T-helper 2 cell treated with Interferon-gamma antibody and Interleukin-4, amounts not matched to agents 5 μg/mL and 100 μg/mL, for 36 hours (primary cell): ENCODE measurements at places on chromosomes 7 and 10.

DNA sequence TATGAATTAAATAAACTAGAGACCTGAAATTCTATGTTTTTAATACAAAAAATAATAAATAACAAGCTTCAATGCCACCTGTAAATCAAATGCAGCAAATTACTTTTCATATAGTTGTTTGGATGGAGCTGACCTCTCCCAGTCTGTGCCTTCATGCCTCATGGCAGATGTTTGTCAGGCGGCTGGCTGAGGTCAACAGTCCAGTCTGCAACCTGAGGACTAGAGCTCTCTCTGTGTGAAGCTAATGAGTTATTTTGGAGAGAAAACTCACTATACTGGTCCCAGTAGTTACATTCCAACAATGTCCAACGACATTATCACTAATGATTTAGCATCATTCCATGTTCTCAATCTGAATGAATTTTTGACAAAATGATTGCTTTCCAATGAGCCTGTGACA lies 746.2 kb upstream of the POM121L12 start:
- DNase-seq = no peak

- no peak for DNase-seq
These were observed 559 bp upstream of the STEAP2 start for GRCh38 chr7:90210981-90211380.

GRCh38 chr10:110672580-110672919 lies 28.4 kb downstream of the RBM20 start:
- DNase-seq = no peak

GRCh38 chr10:95236068-95236903 lies 42.2 kb downstream of the ACSM6 start:
- DNase-seq = peak; percentile 54

DNA sequence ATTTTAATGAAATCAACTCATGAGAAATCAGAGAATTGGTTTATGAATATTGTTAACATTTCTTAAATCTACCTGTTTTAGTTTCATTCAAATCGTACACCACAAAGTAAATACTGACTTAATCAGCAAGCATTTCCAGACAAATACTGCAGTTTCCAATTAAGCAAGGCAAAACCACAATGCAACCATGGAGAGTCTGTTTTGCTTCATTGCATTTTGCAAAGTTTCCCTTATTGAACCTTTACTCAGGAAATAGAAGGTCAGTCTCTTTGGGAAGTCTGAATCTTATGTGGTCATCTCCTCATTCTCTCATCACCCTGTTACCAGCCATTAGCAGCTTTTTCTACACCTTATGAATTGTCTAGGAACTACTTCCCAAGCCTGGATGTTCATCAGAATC lies 400.5 kb downstream of the IPMK start:
- no peak for DNase-seq

GRCh38 chr10:101002456-101002855 lies 2.8 kb downstream of the LZTS2 start:
- no peak for DNase-seq

GRCh38 chr10:100982916-100983830 lies 4.1 kb downstream of the MRPL43 start:
- DNase-seq = no peak

GRCh38 chr7:138382862-138383565 lies 77.0 kb upstream of the TRIM24 start:
- DNase-seq = no peak

- DNase-seq = no peak
These were observed 15.6 kb downstream of the CUBN start for GRCh38 chr10:17113889-17114540.

DNA sequence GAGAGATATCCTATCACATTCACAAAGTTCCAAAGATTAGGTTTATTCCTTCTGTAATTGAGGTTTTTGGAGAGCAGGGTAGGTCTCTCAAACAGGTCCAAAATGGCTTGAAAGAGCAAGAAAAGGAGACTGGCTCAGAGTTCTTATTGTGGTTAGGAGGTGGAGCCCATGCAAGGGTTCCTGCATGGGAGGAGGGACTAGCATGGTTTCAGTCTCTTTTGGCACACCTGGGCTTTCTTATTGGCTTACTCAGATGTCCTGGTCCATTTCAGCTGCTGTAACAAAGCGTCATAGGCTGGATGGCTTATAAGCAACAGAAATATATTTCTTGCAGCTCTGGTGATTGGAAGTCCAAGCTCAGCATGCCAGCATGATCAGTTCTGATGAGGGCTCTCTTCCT lies 493.1 kb downstream of the REEP3 start:
- no peak for DNase-seq

GRCh38 chr10:97089209-97089870 lies 96.4 kb downstream of the SLIT1 start:
- DNase-seq = no peak

GRCh38 chr10:42754155-42755027 lies 28.2 kb upstream of the BMS1 start:
- peak; percentile 5 for DNase-seq

DNA sequence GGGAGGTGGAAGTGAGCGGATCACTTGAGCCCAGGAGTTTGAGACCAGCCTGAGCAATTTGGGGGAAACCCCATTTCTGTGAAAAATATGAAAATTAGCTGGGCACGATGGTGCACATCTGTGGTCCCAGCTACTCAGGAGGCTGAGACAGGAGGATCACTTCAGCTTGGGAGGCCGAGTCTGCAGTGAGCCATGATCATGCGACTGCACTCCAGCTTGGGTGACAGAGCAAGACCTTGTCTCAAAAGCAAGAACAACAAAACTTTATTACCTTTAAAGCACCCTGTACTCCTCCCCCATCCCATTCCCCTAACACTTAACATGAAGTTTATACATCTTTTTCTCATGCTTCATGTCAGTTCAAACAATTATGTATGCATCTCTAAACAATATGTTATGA lies 1.3 kb upstream of the TMEM248 start:
- no peak for DNase-seq

DNA sequence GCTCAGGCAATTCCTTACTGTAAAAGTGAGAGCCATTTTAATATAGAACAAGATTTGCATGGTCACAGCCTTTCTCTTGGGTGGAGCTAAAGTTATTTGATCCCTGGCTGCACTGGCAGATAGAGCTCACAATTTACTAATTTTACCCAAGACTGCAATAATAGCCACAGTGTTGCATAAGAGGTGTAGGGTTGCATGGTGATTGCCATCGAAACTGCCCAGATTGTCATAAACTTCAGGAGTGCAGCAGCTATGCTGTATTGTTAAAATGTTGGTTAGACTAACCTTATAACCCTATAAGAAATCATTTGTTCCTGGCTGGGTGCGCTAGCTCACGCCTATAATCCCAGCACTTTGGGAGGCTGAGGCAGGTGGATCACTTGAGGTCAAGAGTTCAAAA lies 50.0 kb downstream of the VCL start:
- DNase-seq = no peak

GRCh38 chr7:101666293-101666692 lies 37.2 kb upstream of the MYL10 start:
- DNase-seq = no peak

DNA sequence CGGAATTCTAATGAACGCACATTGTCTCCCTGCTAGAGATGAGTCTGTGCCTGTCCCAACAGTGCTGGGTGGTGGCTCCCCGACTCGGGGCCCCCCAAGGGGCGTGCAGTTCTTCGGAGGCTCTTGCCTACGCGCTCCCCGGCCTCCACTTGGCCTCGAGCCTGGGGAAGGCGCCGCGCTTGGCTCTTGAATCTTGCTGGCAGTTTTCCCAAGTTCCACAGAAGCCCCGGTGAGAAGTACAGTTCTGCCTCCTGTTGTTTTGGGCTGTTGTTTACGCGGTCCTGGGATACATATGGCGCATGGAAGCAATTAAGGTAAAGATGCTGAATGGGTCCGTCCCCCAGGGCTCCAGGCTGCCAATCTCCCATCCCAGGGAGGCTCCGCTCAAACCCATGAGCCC lies 32.6 kb upstream of the UNCX start:
- DNase-seq = no peak

- DNase-seq = no peak
These were observed 101.0 kb downstream of the DIP2C start for GRCh38 chr10:588246-589165.

DNA sequence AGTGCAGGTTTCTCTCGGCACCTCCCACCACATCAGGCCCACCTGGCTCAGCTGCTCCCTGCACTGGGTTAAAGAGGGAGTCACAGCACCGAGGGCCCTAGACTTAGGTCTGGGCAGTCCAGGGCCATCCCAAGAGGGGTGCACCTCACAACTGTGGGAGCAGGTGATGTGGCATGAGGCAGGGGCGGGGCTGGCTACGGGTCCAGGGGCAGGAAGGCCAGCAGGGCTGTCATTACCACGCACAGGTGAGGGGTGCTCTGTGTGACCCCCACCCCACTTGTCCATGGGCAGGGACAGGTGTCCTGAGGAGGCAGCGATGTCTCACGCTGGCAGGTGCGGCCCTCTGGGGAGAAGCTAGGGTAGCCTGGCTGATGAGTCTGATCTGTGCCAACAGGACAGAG lies 40.5 kb upstream of the DPYSL4 start:
- DNase-seq = no peak

DNA sequence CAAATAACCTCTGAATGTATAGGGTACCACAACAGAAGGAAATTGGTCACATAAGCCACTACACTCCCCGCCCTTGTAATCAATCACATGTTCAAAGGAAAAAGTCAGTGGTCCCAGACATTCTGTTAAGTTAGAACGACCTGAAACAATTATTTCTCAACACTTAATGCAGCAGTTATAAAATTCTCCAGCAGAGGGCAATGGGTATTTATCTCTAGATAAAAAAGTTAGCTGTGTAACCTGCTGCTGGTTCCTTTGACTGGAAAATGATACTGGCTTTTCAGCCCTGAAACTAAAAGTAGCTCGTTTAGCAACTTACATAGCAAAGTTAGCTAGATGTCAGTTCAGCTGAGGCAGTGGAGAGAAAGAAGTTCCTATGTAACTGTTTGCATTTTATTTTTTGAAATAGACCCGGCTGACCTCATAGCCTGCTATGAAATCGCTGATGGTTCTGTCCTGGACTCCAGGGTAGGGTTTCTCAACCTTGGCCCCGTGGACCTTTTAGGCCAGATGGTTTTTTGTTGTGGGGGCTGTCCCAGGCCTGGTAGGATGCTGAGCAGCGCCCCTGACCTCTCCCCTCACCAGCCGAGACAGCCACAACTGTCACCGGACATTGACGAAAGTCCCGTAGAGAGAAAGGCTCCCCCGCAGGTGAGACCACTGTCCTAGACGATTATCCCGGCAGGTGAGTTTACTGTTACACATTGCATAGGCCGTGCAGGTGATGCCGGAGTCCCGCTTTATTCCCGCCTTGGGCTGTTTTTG lies 40.2 kb upstream of the PROSER2 start:
- DNase-seq = no peak

DNA sequence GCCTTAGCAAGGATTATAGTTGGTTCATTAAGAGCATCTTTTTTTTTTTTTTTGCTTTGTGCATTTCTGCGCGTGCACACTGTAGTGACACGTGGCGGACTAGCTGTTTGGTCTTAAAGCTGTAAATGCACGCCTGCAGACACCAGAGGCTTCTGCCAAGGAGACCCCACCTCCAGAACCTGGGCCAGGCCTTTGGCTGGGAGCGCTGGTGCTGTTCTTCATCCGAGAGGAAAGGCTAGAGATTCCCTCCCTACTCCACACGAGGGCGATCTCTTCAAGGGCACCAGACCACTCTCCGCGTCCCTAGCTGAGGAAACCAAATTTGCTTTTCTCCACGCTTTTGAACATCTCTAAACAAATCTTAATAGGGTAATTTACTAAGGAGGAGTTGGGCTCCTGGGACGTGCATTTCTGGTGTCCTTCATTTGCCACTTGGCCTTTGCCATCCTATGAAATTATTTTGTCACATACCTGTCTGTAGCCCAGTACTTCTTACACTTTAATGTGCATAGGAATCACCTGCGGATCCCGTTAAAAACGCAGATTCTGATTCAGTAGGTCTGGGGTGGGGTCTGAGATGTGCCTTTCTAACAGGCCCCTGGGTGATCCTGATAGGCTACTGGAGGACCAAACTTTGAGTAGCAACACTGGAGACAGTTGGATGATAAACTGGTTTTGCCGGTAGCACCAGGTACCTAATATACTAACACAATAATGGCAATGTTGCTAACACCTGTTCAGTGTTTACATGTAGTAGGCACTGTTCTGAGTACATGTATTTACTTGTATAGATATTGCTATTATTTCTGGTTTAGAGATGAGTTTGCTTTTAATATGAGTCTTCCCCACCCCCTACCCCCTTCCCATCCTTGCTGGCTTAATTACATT lies 1.3 kb upstream of the SLC26A5 start:
- peak; percentile 22 for DNase-seq

GRCh38 chr10:97042716-97043562 lies 142.8 kb downstream of the SLIT1 start:
- DNase-seq = no peak

DNA sequence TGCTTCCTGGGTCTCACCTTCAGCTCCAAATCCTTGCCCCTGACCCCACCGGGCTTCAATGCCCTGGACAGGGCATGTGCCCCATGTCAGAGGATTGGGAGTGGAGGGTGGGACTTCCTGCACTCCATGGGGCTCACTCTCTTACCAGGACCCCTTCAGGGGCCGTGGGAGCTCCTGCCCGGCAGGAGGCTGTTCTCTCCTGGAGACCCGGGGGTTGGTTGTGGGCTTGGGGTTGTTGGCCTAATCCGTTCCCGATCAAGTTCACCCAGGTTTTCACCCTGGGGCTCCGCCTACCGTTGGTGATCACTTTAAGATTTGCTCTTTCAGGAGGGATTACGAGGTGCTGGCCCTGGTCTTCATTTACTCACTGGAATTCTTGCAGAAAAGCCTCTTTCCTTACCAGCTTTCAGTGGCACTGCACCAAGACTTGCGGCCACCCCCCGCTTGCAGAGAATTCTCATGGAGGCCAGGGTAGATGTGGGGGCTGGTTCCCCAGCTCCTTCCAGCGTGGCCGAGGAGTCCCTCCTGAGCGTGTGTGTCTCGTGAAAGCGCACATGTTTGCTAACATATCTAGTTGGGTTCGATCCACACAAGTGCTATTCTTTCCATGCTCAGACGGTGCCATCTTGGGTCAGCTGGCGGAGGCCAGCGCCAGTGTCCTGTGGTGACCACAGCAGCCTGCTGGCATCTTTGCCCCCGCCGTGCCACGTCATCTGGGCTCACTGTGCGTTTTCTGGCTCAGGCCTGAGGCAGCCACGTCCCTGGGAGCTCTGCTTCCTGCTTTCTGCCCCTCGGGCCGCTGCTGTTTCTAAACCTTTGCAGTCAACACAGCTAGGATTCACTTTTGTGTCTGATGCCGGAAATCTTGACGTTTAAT lies 15.6 kb downstream of the PWWP2B start:
- DNase-seq = no peak

- no peak for DNase-seq
These were observed 2.4 kb upstream of the ECHS1 start for GRCh38 chr10:133375357-133376115.

DNA sequence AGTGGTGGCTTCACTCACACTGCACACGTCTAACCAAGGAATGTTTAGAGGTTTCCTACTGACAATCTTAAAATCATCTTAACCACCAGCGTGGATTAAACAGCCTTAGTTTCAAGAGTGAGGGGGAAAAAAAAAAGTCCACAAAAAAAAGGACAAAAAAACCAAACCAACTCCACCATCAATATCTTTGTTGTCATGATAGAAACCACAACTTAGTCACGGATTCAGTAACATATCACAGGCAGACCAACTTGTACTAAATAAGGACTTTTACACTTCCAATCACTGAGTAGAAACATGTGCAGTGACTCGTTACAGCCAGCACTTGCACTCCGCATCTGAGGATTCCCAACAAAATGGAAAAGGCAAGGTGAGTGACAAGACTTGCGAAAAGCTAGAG lies 46.5 kb downstream of the FAM171A1 start:
- no peak for DNase-seq
